Kidney (tissue), 22 donors: ENCODE measurements at places on chromosomes 1 and 21.

GRCh38 chr1:222523852-222524251, 24.1 kb downstream of the HHIPL2 start:
- no peak for DNase-seq

- no peak for DNase-seq
Observed at GRCh38 chr1:169523904-169524303, 38.2 kb upstream of the SLC19A2 start.

GRCh38 chr1:168520052-168520751, 23.6 kb downstream of the XCL2 start:
- no peak for DNase-seq

GRCh38 chr1:204678721-204679475, 6.6 kb downstream of the LRRN2 start:
- peak; percentile 37 for DNase-seq

- no peak for DNase-seq
Observed at GRCh38 chr1:240516069-240516468, 95.9 kb downstream of the GREM2 start.
